Fibroblast of the aortic adventitia (primary cell): ENCODE measurements at places on chromosomes 4 and X. TPM values are rescaled to one million over a fixed set of nuclear protein-coding genes. Genes with fewer than 3 reads are reported as not detected.

- peak; percentile 58 for DNase-seq
These were observed 38.6 kb downstream of the COL4A6 start for GRCh38 chrX:108399418-108400165.

DNA sequence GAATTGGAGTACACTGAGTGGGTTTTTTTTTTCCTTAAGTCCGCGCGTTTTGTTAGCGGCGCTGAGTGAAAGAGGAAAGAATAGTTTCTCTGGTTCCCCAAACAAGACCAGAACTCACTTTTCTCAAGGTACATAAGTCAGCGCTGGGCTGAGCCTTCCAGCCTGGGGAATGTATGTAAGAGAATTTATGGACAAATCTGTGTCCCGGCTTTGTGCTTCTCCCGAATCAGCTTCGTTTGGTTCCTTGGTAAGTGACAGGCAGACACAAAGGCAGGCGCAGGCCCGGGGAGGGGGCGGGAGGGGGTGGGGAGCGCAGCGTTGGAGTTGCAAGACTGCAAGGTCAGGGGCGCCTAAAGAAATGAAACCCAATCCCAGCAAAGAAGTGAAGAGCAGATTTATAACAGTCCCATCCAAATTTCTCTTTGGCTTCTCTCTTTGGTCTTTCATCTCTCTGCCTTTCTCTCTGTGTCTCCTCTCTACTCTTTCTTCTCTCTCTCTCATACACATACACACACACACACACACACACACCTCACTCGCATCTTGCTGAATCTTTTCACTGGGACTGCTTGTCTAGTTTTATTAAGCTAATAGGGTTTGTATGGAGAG, 981 bp downstream of the TET2 start:
- peak; percentile 54 for DNase-seq

GRCh38 chr4:153266988-153267387, 62.7 kb downstream of the TRIM2 start:
- DNase-seq: no peak

- no peak for DNase-seq
These were observed 23.5 kb upstream of the PAPSS1 start for GRCh38 chr4:107743532-107743931.

DNA sequence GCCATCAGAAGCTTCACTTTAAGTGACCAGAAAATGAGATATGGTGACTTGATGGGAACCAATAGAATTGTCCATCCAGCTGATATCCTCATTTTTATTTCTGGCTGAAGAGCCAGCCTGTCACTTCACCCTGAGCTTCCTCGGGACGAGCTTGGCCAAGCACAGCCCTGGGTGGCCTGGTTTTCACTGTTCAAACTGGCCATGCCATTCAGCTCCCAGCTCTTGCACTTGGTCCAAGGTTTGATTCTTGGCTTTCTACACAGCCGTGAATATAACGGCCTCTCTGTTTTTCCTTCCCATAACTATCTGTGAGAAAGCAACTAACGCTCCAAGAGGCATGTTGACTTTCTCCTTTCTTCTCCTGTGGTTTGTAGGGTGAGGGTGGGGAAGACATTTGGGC, 71.9 kb downstream of the LIMCH1 start:
- DNase-seq: no peak

DNA sequence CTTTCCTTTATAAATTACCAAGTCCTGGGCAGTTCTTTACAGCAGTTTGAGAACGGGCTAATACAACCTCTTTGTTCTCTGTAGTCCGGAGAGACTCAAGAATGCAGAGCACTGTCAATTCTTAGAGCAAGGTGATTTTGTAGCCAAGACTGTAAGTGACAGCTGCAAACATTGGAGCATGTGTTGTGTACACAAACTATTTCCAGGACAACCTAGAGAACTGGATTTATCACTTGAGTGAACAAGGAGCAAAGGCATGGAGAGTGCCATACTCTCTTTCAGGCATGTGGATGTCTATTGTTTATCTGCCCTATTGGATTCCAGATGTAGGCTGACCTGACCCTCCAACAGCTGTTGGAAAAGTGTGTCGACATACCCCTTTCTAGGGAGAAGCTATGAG, 153.9 kb downstream of the SPANXN3 start:
- no peak for DNase-seq

DNA sequence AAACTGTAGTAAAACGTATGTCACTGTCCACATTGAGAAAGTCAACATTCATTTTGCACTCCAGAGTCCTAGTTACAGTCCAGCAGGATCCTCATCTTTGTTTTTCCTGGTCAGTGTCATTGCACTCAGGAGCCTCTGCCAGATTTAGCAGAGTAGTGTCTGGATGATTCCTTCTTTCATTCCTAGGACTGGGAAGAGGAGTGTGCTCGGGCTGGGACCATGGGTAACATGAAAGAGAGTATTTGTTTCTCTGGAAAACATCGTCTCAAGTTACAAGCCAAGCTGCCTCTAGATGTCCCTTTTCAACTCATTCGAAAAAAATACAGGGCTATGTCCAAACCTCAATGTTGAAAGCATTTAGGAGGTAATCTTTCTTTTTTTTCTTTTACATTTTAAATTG, 69.9 kb upstream of the TNIP3 start:
- no peak for DNase-seq

DNA sequence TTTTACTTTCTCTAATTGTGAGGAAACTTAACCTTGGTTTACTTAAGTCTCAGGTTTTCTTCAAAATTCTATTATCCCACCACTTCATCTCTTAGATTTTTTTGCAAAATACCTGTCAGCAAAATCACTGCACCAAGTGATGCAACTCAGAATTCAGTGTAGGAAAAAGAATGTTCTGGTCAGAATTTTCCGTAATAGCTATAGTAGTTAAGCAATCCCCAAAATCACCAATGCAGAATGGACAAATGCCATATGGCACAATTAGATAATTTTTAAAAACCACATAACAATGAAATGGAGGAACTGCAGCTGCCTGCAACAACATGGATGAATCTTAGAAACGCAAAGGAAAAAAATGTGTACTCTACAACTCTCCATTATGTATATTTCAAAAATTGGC, 373.1 kb downstream of the NAF1 start:
- no peak for DNase-seq

- DNase-seq: peak; percentile 29
These were observed 39.8 kb upstream of the NAP1L5 start for GRCh38 chr4:88737307-88737941.

DNA sequence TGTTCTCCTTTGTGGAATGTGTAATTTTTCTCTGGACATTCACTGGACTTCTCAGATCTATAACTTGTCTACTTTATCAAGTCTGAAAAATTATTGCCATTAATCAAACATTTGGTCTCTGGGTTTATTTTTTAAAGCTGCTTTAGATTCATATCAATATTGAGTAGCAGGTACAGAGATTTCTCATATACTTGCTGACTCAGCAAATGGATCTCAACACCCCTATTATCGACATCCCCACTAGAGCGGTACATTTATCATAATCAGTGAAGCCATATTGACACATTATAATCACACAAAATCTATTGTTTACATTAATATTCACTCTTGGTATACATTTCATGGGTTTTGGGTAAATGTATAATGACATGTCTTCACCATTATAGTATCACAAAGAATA, 268.7 kb downstream of the SPOCK3 start:
- DNase-seq: no peak

DNA sequence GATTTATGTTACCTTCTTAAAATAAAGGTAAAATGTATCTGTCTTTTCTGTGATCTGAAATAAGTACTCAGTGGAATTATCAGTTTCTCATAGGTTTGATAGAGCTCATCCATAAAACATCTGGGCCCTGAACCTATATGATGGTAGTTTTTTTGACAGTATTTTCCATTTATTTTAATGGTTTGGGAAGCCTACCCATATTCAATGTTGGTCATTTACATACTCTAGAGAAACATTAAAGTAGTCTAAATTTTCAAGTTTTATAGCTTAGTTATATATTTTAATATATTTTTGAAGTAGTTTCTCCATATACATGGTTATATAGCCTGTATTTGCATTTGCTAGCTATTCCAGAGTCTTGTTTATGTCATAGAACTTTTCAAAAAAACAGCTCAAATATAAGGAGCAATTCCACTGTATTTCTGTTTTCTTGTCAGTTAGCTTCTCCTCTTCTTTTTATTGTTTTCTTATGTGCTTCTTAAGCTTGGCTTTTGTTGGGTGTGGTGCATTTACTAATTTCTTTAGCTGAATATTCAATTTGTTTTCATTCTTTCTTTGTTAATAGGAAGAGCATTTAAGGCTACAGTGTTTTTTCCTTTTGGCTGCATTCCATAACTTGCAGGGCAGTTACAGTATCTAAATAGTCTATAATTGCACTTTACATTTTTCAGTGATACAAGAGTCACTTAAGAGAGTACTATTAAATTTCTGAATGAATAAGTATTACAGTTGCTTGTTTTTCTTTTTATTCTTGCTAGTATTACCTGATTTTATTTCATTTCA, 181.4 kb downstream of the DKK2 start:
- DNase-seq: no peak

- DNase-seq: peak; percentile 56
These were observed 16.9 kb upstream of the LRBA start for GRCh38 chr4:151031831-151032605.

GRCh38 chr4:38529189-38530115, 134.5 kb upstream of the KLF3 start:
- no peak for DNase-seq

- no peak for DNase-seq
These were observed 314 bp downstream of the P2RY8 start for GRCh38 chrX:1536712-1537030.

DNA sequence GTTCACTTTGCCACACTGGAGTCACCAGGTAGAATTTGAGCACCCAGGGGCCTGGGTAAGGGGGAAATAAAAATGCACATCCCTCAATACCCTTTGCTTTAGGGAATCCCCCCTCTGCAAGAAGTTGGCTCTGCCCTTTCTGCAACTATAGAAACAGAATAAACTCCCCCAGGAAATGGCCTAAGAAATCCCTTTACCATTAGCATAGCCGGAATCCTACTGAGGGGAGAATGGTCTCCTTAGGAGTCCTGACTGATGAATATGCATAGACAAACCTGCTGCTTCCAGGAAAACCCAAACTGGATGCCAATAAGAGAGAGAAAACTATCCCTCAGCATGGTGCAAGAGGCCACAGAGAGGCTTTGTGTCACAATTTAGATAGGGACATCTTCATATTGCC, 11.0 kb downstream of the EFHC2 start:
- DNase-seq: no peak

DNA sequence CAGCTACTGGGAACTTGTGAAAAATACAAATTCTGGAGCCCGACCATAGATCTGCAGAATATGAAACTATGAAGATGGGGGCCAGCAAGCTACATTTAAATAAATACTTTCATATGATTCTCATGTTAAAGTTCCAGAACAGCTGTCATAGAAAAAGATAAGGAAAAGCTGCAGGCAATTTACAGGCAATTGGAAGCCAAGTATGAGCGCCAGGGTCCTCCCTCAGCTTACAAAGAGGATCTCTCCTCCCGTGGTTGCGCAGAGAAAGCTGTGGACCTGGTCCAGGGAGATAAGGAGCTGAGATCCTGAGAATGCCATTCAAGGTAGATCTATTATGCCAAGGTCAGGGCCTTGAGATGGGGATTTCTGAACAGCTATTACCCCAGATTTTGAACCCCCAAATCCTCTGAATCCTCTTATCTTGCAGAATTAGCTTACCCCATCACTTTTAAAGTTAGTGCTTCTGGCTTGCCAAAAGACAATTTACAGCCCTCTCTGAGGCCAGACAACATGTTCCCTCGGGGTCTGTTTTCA, 25.6 kb upstream of the FRAS1 start:
- peak; percentile 51 for DNase-seq

DNA sequence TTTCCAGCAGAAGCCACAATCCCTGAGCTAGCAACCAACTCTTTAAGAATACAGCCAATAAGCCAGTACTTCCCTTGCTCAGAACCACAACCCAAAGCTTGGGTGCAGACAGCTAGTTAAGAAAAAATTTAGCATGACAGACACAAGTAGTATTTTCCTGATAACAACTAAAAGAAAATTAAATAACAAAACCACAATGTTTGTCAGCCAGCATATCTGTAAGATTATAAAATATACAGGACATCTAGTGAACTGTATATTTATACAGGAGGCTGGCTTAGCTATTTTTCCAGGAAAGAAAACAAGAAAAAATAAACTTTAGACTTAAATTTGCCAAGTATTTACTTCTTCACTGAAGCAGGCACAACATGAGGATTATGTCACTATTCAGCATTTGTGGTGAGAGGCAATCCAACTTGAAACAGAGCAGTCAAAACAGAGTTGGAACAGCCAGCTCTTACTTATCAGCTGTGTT, 6.6 kb downstream of the PF4V1 start:
- DNase-seq: peak; percentile 85

DNA sequence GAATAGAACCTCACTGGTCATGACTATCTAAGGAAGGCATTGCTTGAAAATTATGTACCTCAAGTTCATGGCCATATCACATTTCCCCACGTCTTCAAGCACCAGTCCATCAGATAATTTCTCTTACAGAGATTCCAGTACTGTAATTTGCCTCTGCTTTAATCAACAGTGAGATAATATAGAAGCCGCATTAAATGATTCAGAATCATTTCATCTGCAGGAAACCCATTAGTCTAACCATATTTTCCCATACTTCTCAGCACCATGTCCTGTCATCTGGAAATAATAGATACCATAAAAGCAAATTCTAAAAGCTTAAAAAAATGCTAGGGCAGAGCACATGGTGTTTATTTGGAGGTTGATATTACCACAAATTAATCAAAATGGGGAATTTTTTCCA, 310.3 kb upstream of the SLIT2 start:
- DNase-seq: no peak

DNA sequence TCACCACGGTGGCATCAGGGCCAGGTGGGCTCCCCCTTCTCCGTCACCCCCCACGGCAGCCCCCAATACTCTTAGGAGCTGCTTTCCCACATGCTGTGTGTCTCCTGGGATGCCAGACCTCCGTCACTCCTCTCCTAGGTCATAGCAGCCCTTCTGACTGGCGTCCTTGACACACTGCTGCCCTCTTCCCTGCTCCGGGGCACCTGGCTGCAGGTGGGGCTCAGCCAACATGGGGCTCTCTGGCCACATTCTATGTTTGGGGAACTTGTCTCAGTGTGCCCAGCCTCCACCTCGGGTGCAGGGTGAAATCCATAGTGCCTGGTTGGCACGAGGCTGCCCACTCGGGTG, 13.8 kb downstream of the TMEM175 start:
- DNase-seq: no peak

Gene ZFP92
- 0.08 TPM in 1 of 2 replicates, not detected in the other for total RNA-seq

Gene ARX
- total RNA-seq: not detected in 2 replicates

Gene CFP
- 0.18 TPM in 1 of 2 replicates, not detected in the other for total RNA-seq

Gene BTC
- 0.81 TPM in 1 of 2 replicates, not detected in the other for total RNA-seq

Gene CTAG2
- not detected in 2 replicates for total RNA-seq

Gene FGF5
- total RNA-seq: 0.98 and 55.9 TPM in 2 replicates

Gene SPIN3
- 10.0 TPM in 2 replicates for total RNA-seq

Gene CSAG2
- total RNA-seq: not detected in 2 replicates

Gene MAGEB1
- not detected in 2 replicates for total RNA-seq

Gene CORIN
- total RNA-seq: under 0.01 and 0.49 TPM in 2 replicates

Gene FABP2
- total RNA-seq: not detected in 2 replicates

Gene FNIP2
- 21.2 and 34.3 TPM in 2 replicates for total RNA-seq

Gene GAGE13
- total RNA-seq: not detected in 2 replicates

Gene CFI
- 17.6 and 201 TPM in 2 replicates for total RNA-seq

Gene CYTL1
- total RNA-seq: 12.5 TPM in 1 of 2 replicates, not detected in the other

Gene NEUROG2
- total RNA-seq: not detected in 2 replicates
